NB4 (cell line): ENCODE measurements at places on chromosomes 1 and 21.
A peak's percentile ranks its signal among the peaks of the same experiment; 100 is the strongest.

GRCh38 chr1:221663321-221663720, 78.6 kb downstream of the DUSP10 start:
- DNase-seq: no peak

- DNase-seq: no peak
These were observed 39.8 kb upstream of the HLX start for GRCh38 chr1:220839474-220839873.

DNA sequence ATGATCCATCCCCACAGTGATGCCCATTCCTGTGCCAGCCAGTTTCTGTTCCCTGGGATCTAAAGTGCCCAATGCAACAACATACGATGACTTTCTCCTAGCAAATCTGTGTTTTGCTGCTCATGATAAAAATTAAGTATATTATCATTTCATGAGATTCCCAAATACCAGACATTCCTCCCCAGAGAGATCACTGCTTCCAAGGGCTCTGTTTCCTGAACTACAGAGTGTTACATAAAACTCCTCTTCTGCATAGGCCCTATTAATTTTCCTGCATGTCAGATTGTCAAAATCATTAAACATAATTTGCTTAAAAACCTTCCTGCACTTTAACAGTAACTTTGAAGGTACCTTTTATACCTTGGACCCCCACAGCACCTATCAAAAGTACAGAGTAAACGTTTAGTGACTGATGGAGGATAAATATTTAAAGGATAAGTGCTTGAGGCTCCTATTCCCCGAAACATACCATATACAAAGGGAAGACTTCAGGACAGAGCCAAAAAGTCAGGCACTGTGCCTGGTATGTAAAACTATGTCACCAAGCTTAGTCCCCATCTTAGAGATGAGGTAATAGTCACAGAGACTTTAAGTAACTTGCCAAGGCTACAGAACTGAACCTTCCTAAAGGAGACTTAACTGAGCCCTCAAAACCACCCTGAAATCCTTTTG, 50.2 kb downstream of the SLC25A24 start:
- no peak for DNase-seq

GRCh38 chr1:222736972-222737371, at the start of gene FAM177B:
TSS of gene FAM177B (plus strand) at chr1:222737202. CDS start at chr1:222746546, 9,344 bp downstream.
- DNase-seq: no peak

DNA sequence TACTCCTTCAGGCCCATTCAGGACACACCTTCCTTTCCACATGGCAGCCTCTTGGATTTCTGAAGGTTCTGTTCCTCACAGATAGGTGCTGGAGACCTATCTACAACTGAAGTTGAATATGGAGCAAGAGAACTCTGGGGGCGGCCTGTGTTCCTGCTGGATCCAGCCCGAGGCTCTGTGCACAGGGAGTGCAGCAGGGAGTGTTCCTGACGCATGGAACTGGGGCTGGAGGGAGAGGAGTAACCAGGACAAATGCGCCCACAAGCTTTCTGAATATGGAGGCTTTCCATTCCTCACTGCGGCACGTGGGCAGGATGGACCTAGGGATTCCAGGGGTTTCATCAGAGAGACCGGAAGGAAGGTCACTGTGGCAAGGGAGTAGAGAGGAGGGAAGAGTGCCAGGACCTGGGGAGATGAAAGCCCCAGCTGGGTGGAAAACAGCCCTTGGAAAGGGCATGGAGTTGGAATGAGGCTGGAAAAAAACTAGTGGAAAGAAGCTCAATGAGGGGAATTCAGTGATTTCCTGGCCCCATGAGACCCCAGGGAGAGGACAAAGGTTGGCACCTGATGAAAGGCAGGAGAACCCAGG, 12.5 kb downstream of the PM20D1 start:
- DNase-seq: no peak

- DNase-seq: no peak
These were observed 586 bp downstream of the COL24A1 start for GRCh38 chr1:86155807-86156565.

DNA sequence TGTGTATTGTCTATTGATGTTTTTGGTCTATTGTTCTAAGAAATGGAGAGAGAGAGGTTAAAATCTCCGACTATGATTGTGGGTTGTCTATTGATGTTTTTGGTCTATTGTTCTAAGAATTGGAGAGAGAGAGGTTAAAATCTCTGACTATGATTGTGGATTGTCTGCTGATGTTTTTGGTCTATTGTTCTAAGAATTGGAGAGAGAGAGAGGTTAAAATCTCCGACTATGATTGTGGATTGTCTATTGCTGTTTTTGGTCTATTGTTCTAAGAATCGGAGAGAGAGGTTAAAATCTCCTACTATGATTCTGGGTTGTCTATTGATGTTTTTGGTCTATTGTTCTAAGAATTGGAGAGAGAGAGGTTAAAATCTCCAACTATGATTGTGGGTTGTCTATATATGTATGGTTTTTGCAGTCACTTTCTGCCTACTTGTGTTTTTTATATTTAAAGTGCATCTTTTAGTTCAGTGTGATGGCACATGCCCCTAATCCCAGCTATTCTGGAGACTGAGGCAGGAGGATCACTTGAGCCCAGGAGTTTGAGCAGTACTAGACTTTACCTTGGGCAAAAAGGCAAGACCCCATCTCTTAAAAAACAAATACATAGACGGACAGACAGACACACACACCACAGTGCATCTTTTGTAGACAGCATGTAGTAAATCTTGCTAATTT, 16.2 kb downstream of the C1orf159 start:
- no peak for DNase-seq

- no peak for DNase-seq
These were observed 89.7 kb upstream of the ADAR start for GRCh38 chr1:154697710-154698109.

GRCh38 chr21:46585191-46585953, 19.5 kb downstream of the S100B start:
- peak; percentile 26 for DNase-seq

DNA sequence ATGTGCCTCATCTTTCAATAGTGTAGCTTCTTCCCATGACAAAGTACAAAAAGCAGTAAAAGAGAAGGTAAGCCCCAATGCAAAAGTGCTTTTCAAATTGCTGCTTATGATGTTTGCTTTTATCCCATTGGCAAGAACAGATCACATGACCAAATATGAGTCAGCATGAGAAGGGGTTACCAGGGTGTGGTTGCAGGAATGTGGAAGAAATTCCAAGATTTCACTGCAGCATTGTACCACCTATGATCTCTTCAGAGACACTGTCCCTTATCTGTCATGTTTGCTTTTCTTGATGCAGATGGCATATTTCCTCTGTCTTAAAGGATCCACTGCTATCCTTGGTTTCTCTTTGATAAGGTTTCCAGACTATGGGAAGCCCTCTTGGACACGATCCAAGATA, 1006.9 kb upstream of the PRMT6 start:
- no peak for DNase-seq

- DNase-seq: no peak
These were observed 290.7 kb downstream of the TM2D1 start for GRCh38 chr1:61434276-61434675.

DNA sequence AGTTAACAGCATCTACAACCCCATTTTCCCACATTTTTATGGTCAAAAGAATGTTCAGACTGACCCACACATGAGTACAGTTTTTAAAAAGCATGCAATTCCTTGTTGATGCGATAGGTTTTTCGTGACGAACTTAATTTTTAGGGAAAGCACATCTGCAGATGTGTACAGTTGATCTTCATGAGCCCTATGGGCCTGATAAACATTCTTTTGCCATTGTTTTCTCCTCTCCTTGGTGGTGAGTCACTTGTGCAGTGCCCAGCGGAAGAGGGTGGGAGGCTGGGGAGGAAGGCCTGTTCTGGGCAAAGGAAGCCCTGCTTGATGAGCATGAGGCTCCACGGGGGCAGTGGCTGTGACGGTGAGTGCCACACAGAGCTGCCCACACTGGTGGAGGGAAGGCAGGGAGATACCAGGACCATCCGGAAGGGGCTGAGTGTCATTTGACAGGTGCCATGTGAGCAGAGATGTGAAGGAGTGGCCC, 5.3 kb downstream of the ARF1 start:
- peak; percentile 86 for DNase-seq

GRCh38 chr1:225299624-225300023, 128.2 kb downstream of the LBR start:
- DNase-seq: no peak

DNA sequence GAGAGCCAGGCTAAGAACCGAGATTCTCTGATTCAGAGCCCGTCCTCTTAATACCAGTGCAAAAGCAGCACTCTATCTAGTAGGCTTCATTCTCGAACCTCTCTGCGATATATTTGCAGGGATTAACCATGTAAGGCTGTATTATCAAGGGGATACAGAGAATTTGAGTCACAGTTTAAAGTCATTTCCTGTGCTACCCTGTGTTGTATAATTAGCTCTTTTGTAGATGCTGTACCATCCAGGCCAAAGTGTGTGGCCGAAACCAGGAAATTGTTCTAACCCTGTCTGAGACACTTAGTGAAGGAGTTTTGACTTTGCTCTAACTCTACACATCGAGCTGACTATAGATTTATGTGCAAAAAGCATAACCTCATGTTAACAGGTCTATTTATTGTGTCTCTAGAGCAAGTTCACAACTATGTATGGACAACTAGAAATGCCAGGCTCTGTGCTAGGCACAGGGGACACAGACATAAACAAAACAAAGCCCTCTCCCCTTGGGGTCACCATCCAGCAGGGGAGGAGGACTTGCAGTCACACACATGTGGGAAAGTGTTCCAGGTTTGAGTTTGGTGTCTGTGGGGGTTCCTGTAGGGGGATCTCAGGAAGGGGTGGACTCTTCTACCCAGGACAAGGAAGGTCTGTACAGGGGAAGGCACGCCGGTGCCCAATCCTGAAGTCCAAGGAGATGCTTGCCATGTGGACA, 182.2 kb downstream of the DHRS3 start:
- DNase-seq: peak; percentile 68

GRCh38 chr1:61077676-61078541, 4.5 kb upstream of the NFIA start:
- DNase-seq: peak; percentile 99

GRCh38 chr21:44684483-44684882, 2.5 kb upstream of the KRTAP12-1 start:
- DNase-seq: no peak

- peak; percentile 28 for DNase-seq
These were observed 23.6 kb upstream of the DNM3 start for GRCh38 chr1:171817511-171818265.

GRCh38 chr21:38314558-38314957, 57.8 kb downstream of the KCNJ15 start:
- DNase-seq: no peak

GRCh38 chr1:196466654-196467053, 141.6 kb downstream of the KCNT2 start:
- no peak for DNase-seq

- DNase-seq: peak; percentile 59
These were observed 6.5 kb downstream of the ANKRD45 start for GRCh38 chr1:173663159-173663558.

DNA sequence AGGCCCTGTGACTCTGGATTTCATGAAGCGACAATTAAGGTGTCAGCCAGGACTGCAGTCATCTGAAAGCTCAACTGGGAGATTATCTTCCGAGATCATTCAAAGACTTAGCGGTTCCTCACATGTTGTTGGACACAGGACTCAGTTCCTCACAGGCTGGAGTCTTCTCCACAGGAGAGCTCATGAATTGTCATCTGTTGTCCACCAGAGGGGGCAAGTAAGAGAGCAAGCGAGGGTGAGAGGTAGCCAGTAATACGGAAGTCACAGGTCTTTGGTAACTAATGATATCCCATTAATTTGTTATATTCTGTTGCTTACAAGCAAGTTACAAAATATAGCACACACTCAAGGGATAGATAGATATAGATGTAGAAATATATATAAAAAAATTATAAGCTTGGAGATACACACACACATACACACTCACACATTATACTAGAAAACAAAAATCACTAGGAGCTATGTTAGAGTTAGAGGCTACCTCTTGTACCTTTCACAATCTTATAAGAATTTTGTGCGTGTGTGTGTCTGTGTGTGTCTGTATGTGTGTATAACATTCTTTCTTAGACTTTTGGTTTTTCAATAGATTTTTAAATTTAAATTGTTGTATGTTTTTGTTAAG, 1695.3 kb downstream of the BRINP3 start:
- peak; percentile 60 for DNase-seq

DNA sequence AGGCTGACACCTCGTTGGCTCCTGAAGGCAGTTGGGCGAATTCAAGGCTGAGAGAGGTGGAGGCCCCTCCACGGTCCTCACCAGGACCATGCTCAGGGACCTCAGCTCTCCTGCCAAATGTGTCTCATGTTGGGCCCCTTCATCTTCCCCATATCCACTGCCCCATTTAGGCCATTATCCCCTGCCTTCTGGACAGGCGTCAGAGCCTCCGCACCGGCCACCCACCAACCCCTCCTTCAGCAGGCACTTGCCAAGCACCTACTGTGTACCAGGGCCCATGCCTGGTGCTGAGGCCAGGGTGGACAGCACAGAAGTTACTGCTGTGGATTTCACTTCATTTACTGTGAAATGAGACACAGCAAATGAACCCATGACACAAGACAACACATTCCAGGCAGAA, 325.8 kb downstream of the MATN1 start:
- DNase-seq: no peak

DNA sequence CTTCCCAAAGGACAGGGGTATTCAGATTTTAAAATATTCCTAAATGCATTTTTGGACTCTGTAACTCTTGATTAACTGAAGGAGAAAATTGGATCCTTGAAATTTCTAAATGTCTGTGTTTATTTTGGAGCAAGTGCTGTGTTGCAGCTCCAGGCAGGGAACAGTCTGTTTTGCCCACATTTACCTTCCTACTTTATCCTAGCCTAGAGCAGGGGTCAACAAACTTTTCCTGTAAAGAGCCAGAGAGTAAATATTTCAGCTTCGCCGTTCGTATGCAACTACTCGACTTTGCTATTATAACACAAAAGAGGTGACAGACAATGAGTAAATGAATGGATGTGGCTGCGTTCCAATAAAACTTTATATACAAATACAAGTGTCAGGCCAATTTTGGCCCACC, 402.2 kb downstream of the GPATCH2 start:
- no peak for DNase-seq

DNA sequence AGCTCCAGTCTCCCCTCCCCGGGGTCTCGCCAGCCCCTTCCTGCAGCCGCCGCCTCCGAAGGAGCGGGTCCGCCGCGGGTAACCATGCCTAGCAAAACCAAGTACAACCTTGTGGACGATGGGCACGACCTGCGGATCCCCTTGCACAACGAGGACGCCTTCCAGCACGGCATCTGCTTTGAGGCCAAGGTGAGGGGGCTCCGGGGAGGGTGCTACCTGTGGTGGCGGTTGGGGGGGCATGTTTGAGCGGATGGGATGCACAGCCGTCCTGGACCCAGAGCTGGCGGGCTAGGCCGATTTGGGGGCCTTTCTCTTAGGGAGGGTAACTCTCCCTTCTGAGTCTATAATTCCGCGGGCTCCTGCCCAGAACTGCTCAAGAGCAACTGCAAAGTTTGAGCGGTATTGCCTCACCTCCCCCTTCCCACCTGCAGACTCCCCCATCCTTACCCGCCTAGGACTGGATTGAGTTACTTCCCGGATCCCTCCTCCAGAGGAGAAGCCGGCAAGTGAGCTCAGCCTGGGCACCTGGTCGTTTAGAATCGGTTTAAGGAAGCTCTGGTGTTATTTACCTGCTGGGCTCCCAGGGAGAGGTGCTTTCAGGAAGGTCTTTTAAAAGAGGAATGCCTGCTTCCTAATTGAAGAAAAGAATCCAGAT, 730 bp downstream of the NOS1AP start:
- DNase-seq: peak; percentile 7

GRCh38 chr1:9870572-9870971, 39.5 kb downstream of the CTNNBIP1 start:
- DNase-seq: no peak

- DNase-seq: no peak
These were observed 4.7 kb downstream of the MAP1LC3C start for GRCh38 chr1:241994171-241994570.

GRCh38 chr1:61301824-61302657, 219.7 kb downstream of the NFIA start:
- DNase-seq: no peak

GRCh38 chr21:25054689-25055088, 552.6 kb downstream of the MRPL39 start:
- no peak for DNase-seq
